ENCODE measurements at places on chromosomes 16 and 17. TPM values are rescaled to one million over a fixed set of nuclear protein-coding genes. Genes with fewer than 3 reads are reported as not detected.

DNA sequence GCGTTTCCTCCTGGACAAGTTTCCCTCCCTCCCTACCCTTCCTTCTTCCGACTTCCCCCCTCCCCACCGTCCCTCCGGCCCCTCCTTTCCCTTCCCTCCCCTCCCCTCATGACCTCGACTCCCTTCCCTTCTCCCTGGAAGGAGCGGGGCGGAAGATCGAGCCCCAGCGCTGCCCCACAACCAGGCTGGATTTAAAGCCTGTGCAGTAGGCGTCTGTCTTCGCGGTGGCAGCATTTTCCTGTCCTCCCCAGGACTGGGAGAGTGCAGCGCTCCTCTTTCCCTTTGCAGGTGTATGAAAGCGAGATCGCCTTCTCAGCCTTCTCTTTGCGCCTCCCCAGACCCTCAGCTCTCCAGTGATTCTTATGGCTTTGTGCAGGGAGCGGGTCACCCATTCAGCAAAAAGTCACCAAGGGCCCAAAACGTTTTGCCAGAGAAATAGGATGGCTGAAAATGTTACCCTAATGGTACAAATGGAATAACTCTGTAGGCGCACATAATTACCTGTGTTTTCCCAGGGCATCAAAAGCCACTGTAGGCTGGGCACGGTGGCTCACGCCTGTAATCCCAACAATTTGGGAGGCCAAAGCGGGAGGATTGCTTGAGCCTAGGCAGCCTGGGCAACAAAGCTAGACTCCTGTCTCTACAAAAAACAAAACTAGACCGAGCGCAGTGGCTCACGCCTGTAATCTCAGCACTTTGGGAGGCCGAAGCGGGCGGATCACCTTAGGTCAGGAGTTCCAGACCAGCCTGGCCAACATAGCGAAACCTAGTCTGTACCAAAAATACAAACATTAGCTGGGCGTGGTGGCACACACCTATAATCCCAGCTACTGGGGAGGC, 40.8 kb downstream of the SLFN12L start:
- H3K4me1 ChIP-seq: peaks cover 67% of the 10 kb centered on the region
- no peak overlapping the region for H3K4me3 ChIP-seq
- no peaks in the 10 kb centered on the region for H3K27me3 ChIP-seq

DNA sequence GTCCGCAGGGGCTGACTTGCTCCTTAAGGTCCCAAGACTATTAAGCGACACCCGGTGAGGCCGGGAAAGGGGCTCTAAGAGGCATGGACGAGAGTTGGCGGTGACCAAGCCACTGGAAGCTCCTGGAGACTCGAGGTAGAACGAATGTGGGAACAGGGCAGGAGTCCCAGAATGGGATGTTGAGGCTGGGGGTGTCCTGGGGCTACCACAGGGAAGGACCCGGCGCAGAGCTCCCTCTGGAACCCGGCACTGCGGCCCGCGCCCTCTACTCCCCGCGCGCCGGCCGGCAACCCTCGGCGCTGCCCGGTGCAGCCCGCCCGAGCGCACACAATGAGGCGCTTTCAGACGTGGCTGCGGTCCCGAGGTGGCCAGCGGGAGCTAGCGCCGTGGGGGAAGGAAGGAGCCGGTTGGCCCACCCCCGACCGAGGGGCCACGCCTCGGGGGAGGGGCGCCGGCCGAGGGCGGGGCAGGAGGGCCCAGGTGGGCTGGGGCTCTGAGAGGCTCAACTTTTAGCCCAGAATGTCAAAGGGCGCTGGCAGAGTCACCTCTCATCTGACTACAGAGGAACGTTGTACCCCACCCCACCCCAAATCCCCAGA, at the start of gene CHST6:
Gene CHST6 (minus strand): TSS at position 366 of the 599 bp plus-strand sequence. CDS start 15,613 bp downstream, outside the sequence.
- no peaks in the 10 kb centered on the region for H3K36me3 ChIP-seq
- H3K4me3 ChIP-seq: no peak within 1 kb of the TSS
- no peaks in the 10 kb centered on the region for H3K4me1 ChIP-seq
- no peak within 1 kb of the TSS for H3K27ac ChIP-seq
- DNase-seq: no peak
- H3K27me3 ChIP-seq: peaks cover 34% of the 10 kb centered on the region

DNA sequence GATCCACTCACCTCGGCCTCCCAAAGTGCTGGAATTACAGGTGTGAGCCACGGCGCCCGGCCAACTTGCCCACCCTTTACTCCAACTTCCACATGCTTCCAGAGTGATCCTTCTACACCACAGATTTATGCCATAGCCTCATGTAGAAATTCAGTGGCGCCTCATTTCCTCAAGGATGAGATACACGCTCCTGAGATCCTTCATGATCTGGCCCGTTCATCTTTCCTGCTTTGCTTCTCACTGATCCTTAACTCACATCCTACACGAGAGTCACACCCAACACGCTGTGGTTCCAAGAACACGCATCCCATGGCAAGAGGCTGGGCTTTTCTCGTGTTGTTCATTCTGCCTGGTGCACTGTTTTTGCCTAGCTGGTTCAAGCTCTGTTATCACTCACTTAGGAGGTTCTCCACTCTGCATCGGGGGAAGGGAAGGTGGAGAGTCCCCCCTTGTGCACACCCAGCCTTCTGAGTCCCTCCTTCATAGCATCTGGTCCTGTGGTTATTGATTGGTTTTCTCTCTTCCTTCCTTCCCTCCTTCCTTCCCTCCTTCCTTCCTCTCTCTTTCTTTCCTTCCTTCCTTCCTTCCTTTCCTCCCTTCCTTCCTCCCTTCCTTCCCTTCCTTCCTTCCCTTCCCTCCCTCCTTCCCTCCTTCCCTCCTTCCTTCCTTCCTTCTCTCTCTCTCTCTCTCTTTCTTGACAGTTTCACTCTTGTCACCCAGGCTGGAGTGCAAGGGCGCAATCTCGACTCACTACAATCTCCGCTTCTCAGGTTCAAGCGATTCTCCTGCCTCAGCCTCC, 32.7 kb upstream of the GCSH start:
- no peak overlapping the region for H3K4me3 ChIP-seq
- H3K4me1 ChIP-seq: no peaks in the 10 kb centered on the region
- DNase-seq: no peak
- no peak overlapping the region for H3K27ac ChIP-seq

DNA sequence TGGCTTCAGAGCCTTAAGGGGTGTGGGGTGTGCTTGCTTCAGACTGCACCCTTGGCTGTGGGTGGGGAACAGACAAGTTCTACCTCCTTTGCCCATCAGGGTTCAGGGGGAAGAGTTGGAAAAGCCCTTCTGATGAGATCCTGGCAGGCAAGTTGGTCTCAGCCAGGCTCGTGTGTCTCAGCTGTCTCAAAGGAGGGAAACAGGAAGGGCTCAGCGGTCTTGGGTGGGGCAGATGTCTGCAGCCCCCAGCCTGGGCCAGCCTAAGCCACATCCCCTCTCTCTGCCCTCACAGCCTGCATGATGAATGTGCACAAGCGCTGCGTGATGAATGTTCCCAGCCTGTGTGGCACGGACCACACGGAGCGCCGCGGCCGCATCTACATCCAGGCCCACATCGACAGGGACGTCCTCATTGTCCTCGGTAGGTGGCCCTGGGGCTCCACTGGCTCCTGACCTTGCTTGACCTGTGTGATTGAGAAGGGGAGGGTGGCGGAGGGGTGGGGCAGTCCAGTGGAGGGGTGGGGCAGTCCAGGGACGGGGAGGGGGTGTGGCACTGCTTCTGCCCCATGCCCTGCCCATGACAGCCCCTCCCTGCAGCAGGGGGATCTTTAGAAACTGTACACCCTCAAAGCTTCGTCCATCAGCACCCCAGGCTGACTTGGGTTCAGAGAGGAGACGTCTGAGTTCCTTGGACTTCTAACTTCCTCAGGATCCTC, 199.5 kb downstream of the PRKCB start:
- H3K4me3 ChIP-seq: peak overlapping the region; percentile 2
- no peaks in the 10 kb centered on the region for H3K27me3 ChIP-seq
- peak; percentile 12 for DNase-seq
- peaks cover 21% of the 10 kb centered on the region for H3K36me3 ChIP-seq

NUTF2 gene
- 183 TPM for total RNA-seq

RNF135 gene
- 8.6 TPM for total RNA-seq

OTOP3 gene
- total RNA-seq: not detected

Measured in activated T-helper 1 cell treated with anti-CD3 and anti-CD28 coated beads, Interleukin-12 subunit alpha, Interleukin-12 subunit beta, Interleukin-2, Interleukin-4 antibody, amounts not matched to agents 30 ng/mL and 10 ng/mL and 1 ng/mL, durations not matched to agents 14 hours and 24 hours and 36 hours (primary cell).